ENCODE measurements at places on chromosomes 12 and 14.
A peak's percentile ranks its signal among the peaks of the same experiment; 100 is the strongest.

DNA sequence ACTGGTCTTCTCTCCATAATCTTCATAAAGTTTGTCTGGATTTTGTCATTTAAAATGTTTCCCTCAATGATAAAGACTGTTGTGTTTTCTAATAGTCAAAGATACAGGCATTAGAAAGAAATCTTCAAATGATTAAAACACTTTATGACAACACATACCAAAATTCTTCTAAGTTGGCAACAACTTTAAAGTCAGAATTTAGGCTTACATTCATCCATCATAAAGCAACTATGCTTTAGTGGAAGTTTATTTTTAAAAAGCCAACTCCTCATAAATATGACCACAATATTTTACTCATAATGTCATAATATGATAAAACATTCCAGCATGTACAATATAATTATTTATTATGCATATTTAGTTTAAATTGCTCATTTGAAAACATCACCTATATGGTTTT, 17.2 kb upstream of the CCER1 start:
- no peak for DNase-seq

DNA sequence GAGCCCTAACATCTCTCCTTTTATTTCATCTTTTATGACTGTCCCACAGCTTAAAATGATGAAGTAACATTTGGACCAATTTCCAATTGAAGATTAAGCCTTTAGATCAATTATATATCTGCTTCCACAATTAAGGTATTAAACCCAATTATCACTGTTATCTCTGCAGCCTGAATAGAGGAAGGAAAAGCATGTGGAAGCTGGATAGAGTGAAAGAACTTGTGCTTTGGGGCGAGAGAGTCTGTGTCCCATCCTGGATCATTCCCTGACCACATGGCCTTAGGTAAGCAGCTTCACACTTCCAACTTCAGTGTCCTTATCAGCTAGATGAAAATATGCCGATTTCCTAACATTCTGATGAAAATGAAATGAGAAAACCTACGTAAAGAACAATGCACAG, 61.4 kb upstream of the TSPAN8 start:
- DNase-seq: no peak

GRCh38 chr12:115209230-115209629, 525.3 kb upstream of the TBX3 start:
- DNase-seq: no peak

GRCh38 chr14:59406454-59407245, 58.5 kb downstream of the GPR135 start:
- DNase-seq: no peak

DNA sequence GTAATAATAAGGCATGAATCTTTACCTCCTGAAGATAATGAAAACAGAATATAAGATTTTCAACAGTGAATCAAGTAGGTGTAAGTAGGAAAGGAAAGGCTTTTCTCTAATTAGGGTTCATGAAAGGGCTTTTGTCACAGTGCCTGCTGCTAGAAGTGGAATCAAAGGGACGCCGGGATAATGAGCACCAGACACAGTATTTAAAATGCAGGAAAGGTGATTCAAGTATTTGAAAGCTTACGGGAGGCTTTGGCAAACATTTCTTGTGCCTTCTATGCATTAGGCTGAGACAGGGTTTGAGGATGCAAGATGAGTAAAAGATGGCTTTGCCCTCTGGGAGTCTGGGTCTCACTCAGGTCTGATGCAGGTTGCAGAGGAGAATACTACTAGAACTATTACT, 70.5 kb upstream of the ANO4 start:
- DNase-seq: no peak

- peak; percentile 65 for DNase-seq
Measured at GRCh38 chr12:49098035-49098451, 3.4 kb upstream of the DHH start.

DNA sequence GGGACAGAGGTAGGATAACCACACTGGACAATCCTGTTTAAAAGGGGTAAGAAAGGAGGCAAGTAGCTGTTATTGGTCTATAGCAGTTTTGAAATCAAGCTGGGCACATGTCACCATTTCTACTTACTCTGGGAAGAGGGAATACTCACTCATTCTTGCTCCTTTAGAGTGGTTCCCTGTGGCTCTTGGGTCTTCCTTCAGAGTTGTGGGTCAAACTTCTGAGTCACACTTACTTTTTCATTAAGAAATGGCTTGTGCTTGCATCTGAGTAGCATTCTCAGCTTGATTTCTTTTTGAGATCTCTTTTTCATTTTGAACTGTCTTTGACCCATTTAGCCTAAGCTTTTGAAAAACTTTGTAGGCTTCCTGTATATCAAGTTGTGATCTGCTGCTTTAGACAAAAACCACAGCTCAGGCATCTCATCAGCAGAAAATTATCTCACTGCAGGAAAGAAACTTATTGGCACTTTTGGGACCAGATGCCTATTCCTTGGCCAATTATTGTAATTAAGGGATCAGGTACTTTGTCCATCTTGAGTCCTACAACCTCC, 122.2 kb downstream of the AEBP2 start:
- DNase-seq: no peak

- no peak for DNase-seq
Measured at GRCh38 chr12:27000961-27001360, 13.2 kb downstream of the TM7SF3 start.
